ENCODE measurements at places on chromosomes 13 and 19.

DNA sequence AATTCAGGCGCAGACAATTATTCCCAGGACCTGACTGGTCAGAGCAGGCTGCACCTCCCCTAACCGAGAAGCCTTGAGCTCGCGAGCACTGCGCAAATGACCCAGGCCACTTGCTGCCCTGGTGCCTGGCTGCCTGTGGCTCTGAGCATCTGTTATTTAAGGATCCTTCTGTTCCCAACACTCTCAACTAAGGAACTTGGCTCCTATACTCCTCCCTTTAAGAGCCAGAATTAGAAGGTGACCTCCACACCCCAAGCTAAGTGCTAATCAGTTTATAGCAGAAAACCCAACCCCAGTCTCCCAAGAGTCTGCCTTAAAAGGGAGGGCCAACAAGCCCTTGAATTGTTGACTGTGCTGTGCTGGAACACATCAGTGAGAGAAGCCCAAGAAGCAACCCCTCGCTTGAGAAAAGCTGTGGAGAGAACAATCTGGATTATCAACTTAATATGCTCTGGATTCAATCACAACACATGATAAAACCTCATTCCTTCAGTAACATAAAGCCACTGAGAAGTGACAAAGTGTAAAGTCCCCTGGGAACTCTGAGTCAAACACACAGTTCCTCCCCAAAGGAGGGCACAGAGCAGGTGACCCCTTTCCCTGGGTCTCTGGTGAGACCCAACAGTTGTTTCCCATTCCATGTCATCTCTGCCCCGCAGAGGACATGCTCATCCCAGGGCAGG is 14.6 kb downstream of the AKAP8L start:
- DNase-seq, result no peak

GRCh38 chr19:32202244-32202643 is 143.2 kb upstream of the ZNF507 start:
- no peak for DNase-seq

DNA sequence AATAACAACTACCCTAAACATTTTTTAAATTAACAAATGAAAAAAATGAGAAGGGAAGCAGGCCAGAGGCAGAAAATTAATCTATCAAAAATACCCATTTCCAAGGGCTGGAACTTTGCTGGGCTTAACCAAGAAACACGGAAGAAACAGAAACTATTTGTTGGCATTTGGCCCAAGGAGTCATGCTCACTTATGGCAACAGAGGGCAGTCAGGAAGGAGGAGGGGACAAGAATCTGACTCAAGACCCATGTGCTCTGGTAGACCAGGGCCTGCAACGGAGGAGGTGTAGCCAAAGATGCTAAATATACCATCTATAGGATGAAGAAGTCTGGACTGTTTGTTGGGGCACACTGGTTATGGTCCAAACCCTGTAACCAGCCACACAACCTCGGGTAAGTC is 496.7 kb downstream of the COG6 start:
- DNase-seq, result no peak

GRCh38 chr19:5050905-5051304 is 82.0 kb downstream of the KDM4B start:
- no peak for DNase-seq

- DNase-seq, result no peak
Observed at GRCh38 chr19:1780272-1780958, 27.1 kb downstream of the ONECUT3 start.

DNA sequence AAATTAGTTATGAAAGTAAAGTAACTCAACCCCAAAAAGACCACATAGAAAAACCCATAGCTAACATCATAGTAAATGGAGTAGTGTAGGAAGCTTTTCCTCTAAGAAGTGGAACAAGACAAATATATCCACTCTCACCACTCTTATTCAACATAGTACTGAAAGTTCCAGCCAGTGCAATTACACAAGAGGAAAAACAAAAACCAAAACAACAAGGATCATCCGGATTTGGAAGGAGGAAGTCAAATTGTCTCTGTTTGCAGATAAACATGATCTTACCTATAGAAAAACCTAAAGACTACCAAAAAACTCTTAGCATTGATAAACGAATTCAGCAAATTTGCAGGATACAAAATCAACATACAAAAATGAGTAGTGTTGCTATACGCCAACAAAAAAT is 8.5 kb upstream of the SIGLEC8 start:
- DNase-seq, result no peak

DNA sequence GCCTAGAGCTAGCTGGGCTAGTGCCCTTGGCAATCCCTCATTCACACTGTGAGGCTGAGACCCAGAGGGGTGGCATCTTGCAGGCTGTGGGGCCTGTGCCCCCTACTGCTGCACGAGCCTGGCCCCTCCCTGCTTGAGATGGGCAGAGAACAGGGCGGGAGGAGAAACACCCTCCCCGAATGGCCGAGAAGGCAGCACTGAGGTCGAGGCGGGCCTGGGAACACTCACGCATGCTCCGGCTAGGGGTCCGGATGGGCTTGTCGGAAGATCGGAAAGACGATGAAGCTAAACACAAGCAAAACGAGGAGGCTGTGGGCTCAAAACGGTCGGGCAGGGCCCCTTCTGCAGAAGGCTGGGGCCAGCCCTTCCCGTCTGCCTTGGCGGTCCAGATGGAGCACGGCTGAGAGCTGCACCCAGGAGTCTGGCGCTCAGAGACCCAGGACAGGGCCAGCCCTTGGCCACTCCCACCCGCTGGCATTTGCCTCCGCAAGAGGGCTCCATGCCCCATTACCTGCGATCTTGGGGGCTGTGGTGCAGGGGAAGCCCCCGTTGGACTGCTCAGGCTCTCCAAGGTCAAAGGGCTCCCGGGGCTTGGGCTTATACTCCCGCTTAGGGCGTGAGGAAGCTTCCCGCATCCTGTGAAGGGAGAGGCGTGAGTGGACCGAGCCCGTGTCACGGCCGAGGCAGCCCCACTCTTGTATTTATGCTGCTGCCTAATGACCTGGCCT is 18.9 kb downstream of the MPND start:
- DNase-seq, result no peak

GRCh38 chr13:66353664-66354063 is 876.5 kb downstream of the PCDH9 start:
- DNase-seq, result no peak

- no peak for DNase-seq
Observed at GRCh38 chr13:30585748-30586262, 31.9 kb upstream of the USPL1 start.
